ENCODE measurements at places on chromosomes 2 and 18.

GRCh38 chr18:49189772-49190171 lies 239.0 kb upstream of the SMAD7 start:
- no peak for DNase-seq

DNA sequence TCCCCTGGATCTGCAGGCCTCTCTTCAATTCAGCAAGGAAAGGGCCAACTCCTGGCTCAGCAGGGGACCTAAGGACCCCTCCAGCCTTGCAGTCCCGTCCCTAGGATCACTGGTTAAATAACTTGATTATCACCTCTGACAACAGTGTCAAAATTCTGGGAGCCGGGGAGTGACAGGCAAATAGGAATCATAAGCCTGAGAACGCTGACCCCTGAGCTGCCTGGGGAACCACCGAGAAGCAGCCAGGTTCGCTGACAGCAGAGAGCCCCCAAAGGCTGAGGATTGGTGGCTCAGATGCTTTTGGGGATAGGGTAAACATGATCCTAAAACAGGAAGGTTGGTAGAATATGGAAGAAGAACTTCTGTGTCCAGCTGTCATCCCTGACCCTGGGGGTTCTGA lies 17.5 kb upstream of the TNS1 start:
- no peak for DNase-seq

GRCh38 chr2:150258781-150259307 lies 228.6 kb downstream of the RND3 start:
- DNase-seq, result no peak

GRCh38 chr2:16034151-16034974 lies 94.0 kb downstream of the MYCN start:
- no peak for DNase-seq

DNA sequence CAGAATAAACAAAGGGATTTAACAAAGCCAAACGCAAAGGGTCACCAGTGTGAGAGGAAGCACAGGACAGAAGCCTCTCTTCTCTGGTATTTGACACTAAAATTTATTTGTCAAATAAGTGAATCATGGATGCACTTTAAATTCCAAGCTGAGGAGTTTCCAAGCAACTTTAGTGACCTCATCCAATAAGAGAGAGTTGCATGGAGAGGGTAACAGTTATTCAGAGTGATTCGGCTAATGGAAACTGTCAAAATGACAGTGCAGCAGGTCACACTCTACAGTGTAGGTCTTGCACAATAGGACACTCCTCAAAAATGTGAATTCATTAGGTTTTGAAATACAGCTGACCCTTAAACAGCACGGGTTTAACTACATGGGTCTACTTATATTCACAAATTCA lies 103.9 kb upstream of the ACVR1C start:
- no peak for DNase-seq

DNA sequence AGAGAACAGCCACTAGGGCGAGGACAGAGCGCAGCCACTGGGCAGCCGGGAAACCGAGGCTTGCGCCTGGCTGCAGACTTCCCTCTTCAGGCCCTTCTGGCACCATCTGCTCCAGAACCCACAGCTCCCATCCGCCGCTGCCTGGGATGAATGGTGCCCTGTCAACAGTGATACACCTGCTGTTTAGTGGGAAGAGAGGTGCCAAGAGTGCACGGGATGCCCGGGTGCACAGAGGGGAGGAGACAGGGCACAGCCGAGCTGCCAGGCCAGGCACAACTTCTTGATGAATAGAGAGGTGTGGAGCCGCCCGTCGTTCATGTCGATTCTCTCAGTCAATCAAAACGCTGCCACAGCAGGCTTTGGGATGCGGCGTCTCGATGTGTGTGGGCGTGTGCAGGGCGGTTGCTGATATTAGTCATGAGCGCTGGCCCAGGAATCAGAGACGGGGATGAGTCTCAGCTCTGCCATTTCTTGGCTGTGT lies 39.5 kb downstream of the RRM2 start:
- no peak for DNase-seq

DNA sequence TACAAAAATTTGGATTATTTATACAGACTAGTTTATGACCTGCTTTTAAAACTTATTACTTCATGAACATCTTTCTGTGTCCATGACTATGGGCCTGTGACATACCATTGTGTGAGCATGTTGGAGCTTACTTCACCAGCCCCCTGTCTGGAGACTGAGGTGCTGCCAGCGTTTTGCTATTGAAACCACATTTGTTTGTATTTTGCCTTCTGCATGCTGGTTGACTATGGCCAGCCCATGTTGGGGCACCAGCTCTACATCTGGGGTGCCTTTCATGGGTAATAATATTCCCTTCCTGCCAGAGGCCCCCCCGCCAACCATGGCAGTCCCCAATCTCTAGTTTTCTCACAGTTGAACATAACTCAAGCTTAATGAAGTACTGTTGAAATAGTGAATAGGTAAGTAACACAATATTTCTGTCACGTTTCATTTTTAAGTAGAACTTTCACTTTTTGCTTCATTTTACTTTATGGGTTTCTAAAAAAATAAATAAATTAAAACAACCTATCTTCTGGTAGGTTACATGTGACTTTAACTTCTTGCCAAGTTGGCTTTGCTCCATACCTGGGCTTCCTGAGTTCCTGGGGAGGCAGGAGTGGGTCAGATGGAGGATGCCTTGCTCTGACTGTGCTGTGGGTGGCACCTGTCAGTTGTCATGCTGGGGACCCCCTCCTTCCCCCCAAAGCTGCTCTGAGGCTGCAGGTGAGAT lies 63.9 kb downstream of the DGKD start:
- DNase-seq, result no peak

DNA sequence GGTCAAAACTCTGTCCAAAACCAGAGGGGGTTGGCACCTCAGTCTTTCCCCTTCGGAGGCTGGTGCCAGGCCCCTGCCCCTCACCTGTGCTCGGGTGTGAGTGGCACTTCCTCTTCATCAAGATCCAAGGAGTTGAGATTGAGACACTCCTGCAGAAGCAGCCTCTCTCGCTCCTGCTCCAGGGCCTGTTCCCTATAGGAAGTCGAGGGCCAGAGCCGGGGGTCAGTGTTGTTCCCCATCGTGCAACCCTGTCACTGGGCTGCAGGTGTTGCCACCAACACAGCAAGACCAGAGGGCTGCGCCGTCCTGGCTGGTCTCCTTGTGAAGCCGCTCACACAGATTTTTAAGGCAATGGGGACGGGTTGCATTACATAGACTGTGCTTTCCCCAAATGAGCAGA lies 18.9 kb downstream of the FAM178B start:
- no peak for DNase-seq

- DNase-seq, result no peak
Measured at GRCh38 chr2:9388950-9389911, 34.1 kb downstream of the ITGB1BP1 start.

DNA sequence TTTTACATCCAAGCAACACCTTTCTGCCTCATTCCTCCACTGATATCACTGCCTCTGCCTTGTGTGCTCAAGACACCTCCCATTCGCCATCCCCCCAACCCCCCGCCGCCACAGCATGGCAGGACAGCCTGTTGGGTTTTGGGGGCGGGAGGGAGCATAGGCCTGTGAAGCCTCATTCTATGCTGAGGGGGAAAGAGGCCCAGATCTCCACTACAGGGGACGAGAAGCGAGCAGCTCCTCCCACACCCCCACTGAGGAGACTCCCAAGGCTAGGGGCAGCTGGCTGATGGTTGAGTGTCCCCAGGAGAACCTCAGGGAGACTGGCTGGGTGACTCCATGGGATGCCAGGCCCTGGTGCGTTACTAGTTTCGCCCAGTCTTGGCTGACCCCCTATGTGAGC lies 214.3 kb upstream of the SIX2 start:
- DNase-seq, result no peak

- no peak for DNase-seq
Measured at GRCh38 chr2:137977790-137978189, 13.5 kb downstream of the HNMT start.

DNA sequence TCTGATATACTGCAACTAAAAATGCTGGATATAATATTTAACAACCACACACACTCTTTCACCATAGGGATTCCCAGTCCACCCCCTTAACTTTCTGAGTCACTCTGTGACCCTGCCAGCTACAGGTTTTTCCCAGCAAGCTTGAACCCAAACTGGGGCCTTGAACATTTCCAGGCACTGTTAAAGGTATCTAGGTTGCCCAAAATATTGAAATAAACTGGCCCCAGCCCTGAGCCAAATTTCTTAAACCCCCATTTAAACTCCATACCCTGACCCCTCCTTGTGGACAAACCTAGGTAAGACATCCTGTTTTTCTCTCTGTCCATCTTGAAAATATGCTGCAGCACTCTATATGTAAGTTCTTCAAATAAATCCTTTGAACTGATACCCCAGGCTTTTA lies 19.7 kb upstream of the DCTN1 start:
- DNase-seq, result no peak

- DNase-seq, result no peak
Measured at GRCh38 chr2:205695460-205695991, 13.2 kb downstream of the NRP2 start.

DNA sequence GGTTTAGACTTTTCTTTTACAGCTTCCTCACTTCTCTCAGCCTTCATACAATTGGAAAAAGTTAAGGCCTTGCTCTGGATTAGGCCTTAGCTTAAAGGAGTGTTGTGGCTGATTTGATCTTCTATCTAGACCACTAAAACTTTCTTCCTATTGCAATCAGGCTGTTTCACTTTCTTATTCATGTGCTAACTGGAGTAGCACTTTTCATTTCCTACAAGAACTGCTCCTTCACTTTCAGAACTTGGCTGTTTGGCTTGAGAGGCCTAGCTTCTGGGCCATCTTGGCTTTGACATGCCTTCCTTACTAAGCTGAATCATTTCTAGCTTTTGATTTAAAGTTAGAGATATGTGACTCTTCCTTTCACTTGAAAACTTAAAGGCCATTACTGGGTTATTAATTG lies 114.3 kb downstream of the ARHGEF4 start:
- DNase-seq, result no peak

GRCh38 chr2:126953483-126953882 lies 54.8 kb downstream of the TEX51 start:
- no peak for DNase-seq

DNA sequence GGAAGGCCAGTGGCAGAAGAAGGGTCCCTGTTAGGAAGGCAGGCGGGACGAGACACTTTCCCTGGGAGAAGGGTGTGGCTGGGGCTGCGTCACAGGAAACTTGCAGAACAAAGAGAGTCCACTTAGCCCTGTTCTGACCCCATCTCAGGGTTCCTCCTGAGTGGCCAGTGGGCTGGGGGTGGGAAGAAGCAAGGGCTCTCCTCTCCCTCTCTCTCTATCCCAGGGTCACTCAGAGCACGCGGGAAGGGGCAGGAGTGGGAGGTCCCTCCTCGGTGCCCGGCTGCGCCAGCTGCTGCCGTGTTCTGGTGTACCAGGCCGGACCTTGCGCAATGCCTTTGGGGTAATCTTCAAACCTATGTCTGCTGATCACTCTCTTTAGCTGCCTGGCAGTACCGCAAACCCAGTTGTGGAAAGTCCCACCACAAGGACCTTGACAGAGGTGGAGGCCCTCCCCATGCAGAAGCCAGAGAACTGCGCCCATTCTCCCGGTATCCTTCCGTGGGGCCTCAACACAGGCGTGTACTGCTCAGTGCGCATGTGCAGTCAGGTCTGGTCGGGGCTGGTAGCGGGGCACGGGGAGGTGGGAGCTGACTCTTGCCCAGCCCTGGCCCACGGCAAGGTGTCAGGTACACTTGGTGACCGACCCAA lies 47.8 kb upstream of the ST3GAL5 start:
- no peak for DNase-seq

GRCh38 chr2:109702250-109702985 lies 88.3 kb downstream of the SOWAHC start:
- no peak for DNase-seq

GRCh38 chr2:134919341-134920210 lies 954 bp downstream of the CCNT2 start:
- peak; percentile 48 for DNase-seq

DNA sequence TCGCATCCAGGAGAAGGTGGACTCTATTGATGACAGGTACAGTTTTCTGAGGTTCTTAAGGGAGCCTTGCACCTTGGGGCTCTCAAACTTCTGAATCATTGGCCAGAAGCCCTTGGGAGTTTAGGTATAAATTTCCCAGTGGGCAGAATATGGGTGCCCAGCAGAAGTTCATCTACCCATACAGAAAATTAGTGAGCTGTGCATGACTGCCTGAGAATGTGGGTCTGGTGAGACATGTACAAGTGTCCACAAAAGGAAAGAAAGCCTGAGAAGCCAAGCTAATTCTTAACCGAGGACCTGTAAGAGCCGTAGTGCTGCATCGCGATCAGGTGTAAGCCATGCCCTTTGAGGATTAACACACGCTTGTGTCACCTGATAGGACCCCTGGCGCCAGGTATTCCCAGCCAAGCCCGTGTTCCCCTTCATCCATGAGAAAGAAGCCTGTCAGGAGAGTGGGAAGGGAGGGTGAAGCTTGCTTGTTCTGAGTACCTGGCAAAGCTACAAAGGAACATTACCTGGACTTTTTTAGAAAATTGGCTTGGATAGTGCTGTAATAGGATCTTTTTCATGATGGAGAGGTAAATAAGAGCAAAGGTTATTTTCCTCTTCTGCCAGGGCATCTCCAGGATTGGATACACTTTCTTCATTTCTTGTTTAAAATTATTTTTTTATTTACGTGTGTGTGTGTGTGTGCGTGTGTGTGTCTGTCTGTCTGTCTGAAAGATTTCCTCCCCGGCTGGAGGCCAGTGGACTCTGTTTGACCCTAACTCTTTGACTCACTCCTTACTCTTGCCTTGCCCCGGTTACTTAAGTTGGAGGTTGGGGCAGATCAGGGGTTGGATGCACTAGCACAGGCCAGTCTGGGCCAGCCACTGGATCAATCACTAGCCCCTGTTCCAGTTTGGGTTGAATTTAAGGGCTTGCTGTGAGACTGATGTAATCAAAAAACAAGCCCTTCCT lies 90.4 kb upstream of the EML6 start:
- DNase-seq, result no peak

GRCh38 chr2:218734190-218734975 lies 23.7 kb downstream of the TTLL4 start:
- no peak for DNase-seq

DNA sequence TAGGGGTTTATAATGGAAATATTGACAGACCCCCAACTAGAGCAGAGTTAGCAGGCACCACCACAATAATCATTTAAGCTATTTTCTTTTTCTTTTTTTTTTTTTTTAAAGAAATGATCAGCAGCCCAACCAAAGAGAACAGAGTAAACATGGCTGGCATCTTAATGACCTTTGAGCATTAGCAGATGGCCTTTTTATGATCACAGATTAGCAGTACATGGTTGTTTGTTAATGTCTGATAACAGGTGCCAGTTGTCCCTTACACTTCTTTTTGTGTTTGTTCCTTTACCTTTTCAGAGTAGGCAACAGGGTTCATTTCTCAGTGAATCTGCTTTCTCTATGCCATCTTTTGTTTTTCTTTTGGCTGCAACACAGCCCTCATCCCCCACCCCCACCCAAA lies 747.0 kb downstream of the BCL11A start:
- DNase-seq, result no peak

DNA sequence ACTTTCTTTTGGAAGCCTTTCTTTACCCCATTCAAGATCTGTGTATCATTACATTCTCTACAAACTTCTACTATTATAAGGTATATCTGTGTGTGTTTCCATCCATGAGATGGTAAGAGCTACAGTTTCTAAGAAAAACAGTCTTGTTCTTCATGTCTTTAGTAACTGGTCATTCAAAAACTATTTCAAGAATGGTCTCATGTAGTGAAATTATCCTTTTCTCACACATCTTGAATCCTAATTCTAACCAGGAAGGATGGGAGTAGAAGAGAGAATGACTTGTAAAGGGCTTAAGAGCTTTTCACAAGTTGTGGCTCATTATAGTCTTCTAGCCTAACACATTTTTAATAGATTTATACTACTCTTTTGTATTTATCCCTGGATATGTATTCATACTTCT lies 47.3 kb downstream of the ROCK1 start:
- no peak for DNase-seq

Data from stimulated activated CD4-positive, alpha-beta T cell treated with anti-CD3 and anti-CD28 coated beads, Interleukin-12 subunit alpha, Interleukin-12 subunit beta, amount 100 ng/mL, for 4 hours (primary cell).